ENCODE measurements at places on chromosomes 12 and 14.

DNA sequence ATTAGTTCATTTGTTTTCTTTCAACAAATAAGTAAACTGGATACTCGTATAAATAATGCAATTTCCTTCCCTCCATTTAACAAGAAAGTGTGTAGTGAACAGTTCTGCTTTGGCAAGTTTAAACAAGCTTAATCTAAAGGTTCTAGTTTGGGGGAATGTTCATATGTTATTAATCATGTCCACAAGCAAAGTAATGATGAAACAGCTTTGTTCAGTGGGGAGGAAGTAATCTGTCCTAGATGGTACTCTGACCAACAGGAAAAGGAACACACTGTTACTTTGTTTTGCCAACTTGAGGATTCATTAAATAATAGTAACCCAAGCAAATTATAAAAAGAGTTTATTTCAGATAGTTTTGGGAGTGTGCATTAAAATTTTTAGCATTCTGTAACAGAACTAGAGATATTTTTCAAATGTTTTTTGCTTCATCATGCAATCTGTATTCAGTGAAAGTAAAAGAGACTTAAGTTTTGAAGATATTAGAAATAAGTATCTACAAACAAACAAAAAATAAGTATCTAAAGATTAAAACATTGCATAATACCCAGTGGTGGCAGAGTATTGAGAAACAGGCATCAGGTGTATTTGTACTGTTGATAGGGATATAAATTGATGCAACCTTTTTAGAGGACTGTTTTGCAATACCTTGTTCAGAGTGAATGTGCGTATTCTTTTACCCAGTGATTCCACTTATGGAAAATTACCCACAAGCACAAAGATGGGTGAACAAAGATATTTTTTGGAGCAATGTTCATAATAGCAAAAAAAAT, 61.1 kb downstream of the RAB35 start:
- DNase-seq: no peak

DNA sequence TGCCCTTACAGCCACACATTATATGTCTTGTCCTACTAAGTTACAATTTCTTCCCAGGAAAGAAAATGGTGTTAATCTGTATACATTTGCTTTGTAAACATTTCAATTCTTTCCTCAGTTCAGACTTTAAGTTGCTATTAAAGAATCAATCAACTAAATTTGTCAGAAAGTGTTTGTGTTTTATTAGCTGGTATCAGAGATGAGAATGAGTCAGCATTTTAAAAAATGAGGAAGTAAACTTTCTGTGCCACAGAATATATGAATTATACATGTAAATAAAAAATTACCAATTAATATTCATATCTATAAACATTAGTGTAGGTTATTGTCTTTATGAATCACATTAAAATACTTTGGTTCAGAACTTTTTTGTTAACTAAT, 82.0 kb downstream of the LMO3 start:
- no peak for DNase-seq

DNA sequence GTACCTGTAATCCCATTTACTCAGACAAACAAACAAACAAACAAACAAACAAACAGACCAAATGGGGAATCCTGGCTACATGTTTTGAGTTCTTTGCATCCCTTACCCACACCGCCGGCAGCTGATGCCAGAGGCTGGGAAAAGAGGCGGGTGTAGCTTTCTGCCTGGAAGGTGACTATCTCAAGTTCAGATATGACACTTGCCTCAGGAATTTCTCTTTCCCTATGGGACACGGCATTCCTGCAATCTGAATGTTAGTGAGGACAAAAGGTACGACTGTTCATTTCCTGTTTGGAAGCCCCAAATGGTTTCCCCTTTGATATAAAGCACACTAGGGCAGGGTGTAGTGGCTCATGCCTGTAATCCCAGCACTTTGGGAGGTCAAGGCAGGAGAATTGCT, 2.9 kb downstream of the MYL2 start:
- DNase-seq: no peak

- peak; percentile 8 for DNase-seq
Observed at GRCh38 chr12:27142101-27142721, 59.8 kb upstream of the C12orf71 start.

GRCh38 chr14:93976477-93977057, at the start of gene ASB2:
Gene ASB2, minus strand, starts transcription at chr14:93976570. Its CDS starts 12,031 bp downstream, at chr14:93964539.
- no peak for DNase-seq

DNA sequence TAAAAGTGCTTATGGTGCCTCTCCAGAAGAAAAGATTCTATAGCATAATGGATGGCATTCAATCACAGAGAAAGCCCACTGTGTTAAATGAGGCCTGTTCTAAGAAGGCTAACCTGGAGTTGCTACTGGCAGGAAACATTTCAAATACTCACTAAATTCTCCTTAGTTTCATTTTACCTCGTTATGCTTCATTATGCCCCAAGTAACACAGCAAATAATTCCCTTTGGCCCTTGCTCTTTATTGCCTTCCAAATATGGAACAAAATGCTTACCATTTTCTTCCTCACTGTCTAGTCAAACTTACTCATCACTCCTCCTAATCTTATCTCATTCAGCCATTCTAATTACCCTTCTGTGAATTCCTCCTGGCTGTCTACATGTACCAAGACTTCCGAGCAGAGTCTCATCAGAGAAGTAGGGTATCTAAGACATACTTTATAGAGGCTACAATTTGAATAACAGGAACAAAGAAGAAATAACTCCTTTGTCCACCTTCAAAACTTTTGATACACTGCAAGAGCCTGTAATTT, 292.1 kb upstream of the CLEC14A start:
- no peak for DNase-seq

DNA sequence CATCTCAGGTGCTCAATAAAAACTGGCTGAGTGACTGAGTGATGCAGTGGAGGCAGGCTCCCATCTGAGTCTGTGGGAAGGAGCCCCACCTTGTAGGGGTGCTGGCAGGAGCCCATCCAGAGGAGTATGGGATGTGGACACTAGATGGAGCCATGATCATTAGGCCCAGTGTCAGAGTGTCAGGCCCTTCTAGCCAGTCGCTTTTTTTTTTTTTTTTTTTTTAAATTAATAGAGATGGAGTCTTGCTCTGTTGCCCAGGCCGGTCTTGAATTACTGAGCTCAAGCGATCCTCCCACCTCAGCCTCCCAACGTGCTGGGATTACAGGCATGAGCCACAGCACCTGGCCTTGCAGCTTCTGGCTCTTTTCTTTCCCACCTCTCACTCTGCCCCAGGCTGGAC, 11.5 kb downstream of the RITA1 start:
- peak; percentile 50 for DNase-seq

DNA sequence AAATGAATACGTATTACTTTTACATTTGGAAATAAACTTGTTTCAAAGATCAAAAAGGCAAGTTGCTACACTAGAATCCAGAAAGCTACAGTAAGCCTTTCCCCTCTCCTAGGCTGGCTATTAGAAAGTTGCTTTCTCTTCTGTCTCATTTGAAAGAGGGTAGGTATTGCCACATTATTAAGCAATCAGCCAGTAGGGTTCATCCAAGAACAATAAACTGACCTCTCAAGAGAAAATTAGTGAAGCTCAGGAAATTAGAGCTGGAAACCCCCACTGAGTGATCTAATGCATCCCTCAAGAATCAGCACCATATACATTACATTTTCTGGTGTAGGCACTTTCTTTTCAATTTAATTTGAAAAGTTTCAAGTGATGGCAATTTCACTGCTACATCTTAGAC, 4.5 kb upstream of the TMEM233 start:
- DNase-seq: no peak

- DNase-seq: no peak
Observed at GRCh38 chr14:68284834-68285233, 465.3 kb downstream of the RAD51B start.

GRCh38 chr14:54138024-54138353, 181.4 kb upstream of the BMP4 start:
- no peak for DNase-seq

GRCh38 chr12:2258025-2258424, 205.2 kb downstream of the CACNA1C start:
- DNase-seq: no peak

DNA sequence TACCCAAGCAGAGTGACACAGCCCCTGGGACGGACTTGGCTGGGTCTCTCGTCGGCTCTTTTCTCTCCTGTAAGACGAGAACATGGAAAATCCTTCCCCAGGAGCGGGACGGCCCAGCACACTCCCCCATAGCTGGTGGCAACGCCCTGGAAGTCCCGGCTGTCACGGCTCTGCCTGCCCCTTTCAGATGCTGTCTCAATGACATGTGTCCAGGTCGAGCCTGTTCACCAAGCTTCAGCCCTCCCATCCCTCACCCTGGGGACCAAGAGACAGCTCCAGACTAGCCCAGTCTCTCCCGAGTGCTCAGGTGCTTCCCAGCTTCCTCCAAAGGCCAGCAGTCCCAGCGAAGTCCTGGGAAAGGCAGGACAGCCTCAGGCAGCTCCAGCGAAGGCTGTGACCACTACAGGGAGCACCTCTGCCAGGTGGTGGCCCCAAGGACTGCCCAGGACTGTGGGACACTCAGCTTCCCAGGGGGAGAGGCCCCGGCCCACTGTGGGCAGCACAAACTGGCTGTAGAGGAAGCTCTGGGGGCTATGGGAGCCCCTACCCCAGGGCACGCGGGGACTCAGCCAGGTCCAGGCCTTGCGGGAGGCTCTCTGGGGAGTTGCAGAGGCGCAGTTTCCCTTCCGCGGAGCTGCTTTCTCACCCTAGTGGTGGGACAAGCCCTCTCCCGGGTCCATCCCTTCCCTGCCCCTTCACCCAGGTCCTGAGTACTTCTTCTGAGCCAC, 33.6 kb downstream of the TNFAIP2 start:
- no peak for DNase-seq

DNA sequence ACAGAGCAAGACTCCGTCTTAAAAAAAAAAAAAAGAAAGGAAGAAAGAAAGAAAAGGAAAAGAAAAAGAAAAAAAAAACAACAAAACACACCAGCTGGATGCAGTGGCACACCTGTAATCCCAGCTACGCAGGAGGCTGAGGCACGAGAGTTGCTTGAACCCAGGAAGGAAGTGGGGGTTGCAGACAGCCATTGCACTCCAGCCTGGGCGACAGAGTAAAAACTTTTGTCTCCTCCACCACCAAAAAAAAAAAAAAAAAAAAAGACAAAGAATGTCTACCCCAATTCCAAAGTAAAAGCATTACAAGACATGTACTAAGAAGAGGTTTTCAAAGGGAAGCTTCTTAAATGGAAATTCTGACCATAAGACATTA, 53.4 kb downstream of the HNRNPC start:
- DNase-seq: no peak

DNA sequence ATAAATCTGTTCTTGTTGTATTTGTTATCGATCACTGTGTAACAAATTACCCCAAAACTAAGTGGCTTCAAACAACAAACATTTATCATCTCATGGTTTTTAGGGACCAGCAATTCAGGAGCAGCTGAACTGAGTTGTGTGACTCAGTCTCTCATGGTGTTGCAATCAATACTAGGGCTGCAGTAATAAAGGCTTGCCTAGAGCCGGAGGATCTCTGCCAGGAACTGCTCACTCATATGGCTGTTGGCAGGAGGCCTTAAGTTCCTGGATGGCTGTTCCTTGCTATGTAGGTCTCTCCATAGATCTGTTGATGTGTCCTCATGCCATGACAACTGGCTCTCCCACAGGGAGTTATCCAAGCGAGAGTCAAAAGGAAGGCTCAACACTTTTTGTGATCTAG, 3.8 kb upstream of the PSMC6 start:
- peak; percentile 92 for DNase-seq

DNA sequence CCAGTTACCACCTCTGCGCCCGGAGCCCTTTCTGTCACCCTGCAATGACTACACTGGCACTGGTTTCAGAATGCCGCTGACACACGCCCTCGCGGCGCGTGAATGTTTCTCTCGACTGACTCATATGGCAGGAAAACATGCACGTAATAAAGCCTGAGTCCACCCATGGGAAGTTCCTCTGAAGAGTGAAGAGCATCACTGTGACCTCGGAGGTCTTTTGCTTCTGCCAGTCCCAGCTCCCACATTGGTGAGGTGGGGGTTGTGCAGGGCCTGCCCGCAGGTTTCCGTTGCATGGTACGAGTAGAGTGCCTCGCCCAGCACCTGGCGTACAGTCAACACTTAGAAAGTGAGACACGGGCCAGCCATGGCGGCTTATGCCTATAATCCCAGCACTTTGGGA, 11.1 kb upstream of the SLC6A12 start:
- no peak for DNase-seq

DNA sequence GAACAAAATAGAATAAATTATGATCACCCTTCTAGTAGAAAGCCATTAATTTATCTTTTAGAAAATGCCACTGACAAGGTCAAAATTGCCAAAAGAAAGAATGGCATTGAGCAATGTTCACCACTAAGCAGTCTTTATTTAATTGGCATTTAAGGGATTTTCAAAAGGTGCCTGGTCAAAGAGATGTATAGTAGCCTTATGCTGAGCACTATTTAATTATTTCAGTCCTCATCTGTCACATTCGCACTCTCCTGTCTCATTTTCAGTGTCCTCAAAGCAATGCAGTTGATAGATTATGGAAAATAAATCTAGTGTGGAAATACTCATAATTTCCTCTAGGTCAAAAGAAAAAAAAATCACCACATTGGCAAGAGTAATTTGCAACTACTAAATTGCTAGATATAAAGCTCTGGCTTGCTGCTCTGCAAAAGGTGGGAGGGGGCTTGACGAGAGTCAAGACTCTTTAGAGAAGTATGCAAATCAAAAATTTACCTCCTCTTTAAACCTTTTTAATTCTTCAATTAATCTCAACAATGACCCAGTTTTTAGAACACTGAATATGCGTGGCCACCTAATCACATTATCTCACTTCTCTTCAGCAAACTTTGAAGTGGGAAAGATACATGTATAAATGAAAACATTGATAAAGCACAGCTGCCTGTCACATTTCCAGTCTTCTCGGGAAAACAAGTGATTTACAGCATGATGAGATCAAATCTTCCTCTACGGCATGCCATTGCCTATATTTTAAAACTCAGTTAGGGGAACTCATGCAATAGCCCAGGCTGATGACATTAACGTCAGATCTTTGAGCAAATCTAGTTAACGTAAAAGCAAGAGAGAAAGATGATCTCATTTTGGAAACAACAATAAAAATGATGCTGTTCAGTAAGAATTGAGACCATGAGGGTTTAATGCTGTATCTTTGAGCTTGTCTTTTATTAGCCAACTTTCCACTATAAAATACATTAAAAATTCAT, 373.1 kb upstream of the DCN start:
- DNase-seq: no peak

DNA sequence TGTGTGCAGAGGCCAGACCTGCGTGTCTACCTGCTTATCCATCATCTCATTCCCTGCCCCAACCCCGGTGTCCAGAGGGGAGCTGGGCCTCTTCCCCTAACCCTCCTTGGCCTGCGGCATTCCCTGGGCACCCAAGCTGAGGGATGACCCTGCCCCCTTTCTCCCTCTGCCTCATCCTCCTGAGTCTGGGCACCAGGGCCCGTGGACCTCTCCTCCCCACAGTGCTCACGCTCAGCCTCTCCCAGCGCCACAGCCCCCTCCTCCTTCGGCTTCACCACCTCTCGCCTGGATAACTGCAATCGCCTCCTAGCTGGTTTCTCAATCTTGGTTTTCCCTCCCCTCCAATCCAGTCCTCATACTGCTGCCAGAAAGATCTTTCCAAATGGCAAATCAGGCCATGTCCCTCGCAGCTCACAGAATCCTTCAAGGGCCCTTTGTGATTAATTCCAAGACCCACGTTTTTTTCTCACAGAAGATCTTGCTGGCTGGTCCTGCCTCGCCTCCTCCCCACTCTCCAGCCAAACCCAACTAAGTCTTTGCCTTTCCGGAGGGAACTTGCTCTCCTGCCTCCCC, 16.2 kb downstream of the IRF2BPL start:
- DNase-seq: no peak

All from NCI-H446 treated with DMSO at 0.1 percent for 48 hours (cell line).